DMS153 (cell line): ENCODE measurements at places on chromosomes 16 and 17.
A peak's percentile ranks its signal among the peaks of the same experiment; 100 is the strongest.

DNA sequence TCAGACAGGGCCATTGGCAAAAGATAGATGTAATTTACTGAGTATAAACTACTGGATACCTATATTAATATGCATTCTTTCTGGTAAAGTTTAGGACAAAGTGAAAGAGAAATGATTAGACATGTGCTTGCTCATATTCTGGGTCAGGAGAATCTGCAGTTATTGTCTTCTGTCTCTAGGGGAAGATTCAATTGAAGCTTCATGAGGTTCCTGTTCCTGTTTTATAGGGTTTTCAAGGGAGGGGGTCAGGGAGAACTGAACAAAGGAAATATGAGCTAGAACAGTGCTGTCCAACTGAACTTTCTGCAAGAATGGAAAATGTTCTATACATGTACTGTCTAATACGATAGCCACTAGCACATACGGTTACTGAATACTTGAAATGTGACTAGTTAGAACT, 59.3 kb upstream of the CORO6 start:
- no peak for DNase-seq

DNA sequence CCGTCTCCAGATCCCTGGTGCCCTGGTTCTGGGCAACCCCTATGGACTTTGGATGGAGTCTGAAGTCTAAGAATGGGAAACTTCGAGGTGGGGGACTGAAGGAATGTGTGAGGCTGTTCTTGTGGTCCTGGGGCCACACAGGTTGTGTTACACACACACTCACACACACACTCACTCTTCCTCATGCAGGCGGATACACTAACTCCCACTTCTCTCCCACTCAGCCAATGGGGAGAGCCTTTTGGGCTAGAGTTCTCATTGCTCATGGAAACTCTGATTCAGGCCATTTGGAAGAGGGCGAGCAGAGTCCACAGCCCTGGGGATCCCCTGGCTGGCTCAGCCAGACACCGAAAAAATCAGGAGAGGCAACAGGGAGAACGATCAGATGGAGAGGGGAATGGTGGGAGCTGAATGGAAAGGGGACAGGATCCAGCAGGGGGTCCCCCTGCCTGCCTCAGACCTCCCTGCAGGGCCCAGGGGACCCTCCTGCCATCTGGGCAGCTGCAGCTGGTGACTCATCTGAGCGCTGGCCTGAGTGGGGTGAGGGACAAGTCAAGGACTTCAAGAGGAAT, 9.1 kb downstream of the IGFBP4 start:
- DNase-seq, result no peak

- DNase-seq, result no peak
These were observed 565 bp downstream of the WDR45B start for GRCh38 chr17:82647593-82648164.

GRCh38 chr17:72063262-72063661, 57.6 kb upstream of the SOX9 start:
- DNase-seq, result no peak

DNA sequence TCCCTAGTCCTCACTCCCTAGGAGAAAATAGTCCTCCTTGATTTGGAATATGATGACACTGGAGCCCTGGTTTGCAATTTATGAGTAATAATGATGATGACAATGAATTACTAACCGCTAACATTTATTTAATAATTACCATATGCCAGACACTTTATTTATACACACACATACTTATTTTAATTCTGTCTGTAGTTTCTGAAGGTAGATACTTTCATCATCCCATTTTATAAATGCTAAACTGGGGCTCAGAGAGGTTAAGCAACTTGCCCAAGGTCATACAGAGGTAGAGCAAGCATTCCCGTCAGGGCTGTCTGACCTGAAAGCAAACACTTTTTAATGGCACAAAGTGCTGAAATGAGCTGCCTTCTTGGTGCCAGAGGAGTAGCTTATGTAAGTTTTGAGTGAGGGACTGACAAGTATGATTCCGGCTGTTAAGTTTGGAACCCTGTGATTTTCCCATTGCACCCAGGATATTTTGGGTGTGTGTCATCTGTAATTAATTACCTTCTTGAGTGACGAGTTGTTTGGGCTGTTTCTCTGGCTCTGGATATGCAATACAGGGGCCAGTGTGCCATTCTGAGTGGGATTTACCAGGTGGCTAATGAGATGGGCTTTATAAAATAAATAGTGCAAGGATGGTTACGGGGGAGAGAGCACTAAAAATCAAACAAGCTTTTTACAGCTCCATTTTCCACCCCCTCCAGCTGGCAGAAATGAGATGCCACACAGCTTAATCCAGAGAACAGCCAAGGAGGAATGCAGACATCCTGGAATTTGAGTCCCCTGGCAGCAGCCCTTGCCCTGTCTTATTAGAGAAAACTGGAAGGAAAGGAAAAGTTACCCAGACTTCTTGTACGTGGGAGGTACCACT, 211.8 kb downstream of the SNX29 start:
- DNase-seq, result no peak

DNA sequence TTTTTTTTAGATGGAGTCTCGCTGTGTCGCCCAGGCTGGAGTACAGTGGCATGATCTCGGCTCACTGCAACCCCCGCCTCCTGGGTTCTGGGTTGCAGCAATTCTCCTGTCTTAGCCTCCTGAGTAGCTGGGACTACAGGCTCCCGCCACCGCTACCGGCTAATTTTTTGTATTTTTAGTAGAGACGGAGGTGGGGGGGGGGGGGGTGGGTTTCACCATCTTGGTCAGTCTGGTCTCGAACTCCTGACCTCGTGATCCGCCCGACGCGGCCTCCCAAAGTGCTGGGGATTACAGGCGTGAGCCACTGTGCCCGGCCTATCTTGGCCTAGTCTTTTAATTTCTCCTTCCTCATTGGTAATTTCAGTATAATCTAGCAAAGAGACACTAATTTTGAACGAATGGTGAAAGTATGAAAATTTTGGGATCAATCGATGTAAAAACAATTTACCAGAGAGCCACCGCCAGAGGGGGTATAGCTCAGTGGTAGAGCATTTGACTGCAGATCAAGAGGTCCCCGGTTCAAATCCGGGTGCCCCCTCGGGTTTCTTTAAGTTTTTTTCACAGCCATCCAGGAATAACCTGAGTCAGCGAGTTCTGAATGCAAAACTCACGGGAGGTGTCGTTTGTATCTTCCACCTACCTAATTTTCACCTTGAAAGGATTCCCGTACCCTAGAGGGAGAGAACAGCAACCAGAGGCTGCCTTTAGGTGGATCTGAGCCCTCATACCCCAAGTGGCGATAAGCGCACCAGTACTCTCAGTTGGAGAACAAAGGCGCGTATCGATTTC, 2.5 kb upstream of the LASP1 start:
- DNase-seq, result peak; percentile 65

GRCh38 chr17:61597607-61598006, 6.6 kb upstream of the NACA2 start:
- DNase-seq, result no peak

DNA sequence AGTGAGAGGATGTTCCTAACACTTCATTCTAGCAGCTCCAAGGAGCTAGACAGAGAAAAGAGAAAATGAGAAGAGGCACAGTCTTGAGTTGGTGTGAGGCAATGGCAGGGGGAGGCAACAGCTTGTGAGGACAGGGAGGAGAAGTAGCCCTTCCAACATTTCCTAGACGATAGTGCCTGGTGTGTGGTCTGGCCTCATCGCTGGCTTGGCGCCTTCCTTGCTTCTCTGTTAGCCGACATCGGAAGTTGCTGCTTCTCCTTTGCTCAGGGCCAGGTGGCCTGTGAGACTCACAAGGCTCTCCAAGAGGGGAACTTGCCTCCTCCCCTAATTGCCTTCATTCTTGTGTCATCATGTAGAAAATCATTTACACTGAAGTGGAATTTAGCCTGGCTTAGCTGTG, 208.7 kb downstream of the MAP2K4 start:
- DNase-seq, result no peak

- no peak for DNase-seq
These were observed 150.5 kb downstream of the KATNIP start for GRCh38 chr16:27700304-27700995.

DNA sequence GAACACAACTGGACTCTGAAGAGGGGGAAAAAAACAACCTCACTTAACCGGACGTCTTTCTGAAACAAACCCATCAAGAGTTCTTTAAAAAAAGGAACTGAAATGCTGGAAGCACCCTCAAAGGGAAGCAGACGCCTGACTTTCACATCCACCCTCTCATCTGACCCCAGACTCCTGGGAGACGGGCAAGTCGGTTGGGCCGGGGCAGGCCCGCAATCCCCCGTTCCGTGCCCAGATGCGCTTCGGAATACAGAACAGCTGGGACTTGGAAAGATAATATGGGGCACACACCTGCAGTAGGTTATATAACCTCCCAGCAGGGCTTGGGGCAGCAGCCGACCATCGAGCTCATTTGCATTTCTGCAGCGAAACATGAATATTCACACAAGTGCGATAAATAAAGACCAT, 3.7 kb downstream of the ARHGAP27 start:
- no peak for DNase-seq

DNA sequence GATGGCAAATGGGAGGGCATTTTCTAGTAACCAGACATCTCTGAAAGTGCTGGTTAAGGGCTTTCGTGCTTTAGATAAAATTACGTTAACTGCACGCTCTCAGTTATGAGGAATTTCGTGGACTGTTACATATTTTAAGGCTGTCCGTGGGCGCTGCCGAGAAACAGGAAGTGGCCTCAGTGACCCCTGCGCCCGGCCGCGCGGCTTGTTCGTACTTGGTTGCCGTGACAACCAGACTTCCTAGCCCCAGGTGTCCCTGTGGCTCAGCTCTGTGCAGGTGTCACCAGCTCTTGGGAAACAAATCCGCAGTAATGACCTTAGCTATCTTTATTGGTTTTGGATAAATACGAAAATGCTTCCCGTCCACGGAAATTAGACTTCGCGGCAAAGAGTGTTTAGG, 52.7 kb downstream of the LMF1 start:
- peak; percentile 19 for DNase-seq

DNA sequence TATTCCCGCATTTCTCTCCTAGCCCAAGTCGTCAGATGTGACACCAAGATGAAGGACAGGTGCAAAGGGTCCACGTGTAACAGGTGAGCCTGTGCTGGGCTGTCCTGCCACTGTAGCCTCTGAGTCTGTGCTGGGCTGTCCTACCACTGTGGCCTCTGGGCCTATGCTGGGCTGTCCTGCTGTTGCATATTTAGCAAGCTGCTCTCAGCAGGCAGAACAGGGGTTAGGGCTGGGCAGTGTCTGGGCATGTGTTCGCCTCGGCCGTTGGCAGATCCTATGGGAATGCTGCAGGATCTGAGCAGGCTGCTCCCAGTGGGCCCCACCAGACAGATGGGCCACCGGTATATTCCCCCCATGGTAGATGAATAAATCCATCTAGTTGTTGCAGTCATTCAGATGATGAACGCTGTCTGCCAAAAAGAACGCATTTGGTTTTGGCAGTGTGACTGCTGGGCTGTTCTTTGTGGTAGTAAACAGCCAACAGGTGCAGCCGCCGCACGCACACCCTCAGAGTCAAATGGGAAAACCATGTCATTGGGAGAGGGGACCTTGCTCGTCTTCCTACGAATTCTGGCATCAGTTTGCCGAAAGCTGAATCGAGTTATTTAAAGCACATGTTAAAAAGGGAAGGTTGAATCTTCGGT, 49.2 kb downstream of the CRISPLD2 start:
- DNase-seq, result no peak

- no peak for DNase-seq
These were observed 6.1 kb downstream of the IL21R start for GRCh38 chr16:27408012-27408601.

GRCh38 chr16:9071377-9071776, 20.1 kb upstream of the HAPSTR1 start:
- DNase-seq, result no peak

DNA sequence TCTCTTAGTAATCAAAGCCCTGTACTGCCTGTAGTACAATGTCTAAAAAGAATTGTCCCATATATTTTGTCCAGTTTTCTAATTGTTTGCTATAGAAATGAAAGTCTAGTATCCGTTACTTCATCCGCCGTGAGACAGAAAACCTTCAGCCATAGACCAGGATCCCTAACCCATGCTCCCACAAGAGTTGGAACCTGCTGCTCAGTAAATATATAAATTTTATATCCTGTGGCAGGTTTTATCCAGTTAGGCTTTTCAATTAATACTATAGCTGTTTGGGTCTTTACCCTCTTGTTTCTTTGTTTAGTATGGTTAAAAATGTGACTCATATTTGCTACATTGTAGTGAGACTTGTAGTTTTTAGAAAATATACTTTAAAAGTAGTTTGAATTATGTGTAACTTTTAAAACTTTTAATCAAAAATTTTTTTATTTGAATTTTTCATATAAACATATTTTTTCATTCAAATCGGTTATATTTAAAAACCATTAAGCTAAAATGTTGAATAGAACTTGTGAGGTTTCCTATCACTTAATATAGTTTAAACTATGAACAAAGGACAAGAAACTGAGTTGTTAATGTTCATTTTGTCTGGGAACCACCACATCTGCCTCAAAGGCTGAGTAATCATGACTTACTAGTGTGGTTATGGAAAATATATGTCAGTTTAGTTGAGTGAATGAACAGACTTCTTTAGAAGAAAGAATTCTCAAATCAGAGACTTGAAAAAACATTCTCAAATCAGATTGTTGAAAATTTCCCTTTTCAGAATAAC, 54.8 kb downstream of the VMP1 start:
- DNase-seq, result no peak

GRCh38 chr17:15650741-15651582, 31.5 kb upstream of the FBXW10B start:
- peak; percentile 9 for DNase-seq

DNA sequence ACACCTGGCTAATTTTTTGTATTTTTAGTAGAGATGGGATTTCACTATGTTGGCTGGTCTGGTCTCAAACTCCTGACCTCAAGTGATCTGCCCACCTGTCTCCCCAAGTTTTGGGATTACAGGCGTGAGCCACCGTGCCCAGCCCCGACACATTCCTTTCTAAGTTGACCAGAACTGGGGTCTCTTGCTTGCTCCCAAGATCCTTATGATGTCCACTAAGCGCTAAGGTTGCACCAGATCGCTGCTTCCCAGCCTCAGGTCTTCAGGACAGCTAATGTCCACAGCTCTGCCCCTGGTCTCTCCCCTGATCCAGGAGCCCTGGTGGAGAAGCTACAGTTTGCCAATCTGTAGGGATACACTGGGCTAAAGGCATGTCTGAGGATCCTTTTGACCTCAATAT, 29.5 kb downstream of the NSMCE1 start:
- DNase-seq, result no peak

GRCh38 chr17:7184647-7185046, 5.5 kb upstream of the ASGR1 start:
- DNase-seq, result no peak

- no peak for DNase-seq
These were observed 7.5 kb upstream of the MPHOSPH6 start for GRCh38 chr16:82177555-82177954.

DNA sequence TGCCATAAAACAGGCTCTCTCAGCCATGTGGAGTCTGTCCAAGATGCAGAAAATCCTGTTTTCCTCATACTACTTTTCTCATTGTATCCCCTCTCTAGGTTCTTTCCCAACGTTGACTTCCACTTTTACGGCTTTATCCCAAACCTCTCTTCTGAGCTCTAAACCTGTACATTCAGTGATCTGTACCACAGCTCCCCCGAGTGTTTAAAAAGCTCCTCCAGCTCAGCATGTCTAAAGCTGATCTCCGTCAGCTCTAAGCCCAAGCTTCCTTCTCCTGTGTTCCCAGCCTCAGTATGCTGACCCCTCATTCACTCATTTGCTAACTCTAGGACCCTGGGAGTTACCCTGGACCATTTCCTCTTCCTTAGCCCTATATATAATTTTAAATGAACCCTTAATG, 144.6 kb downstream of the DNAH9 start:
- no peak for DNase-seq

GRCh38 chr16:65285128-65286048, 163.5 kb upstream of the CDH11 start:
- no peak for DNase-seq
